ENCODE measurements at places on chromosomes 3 and 15.

DNA sequence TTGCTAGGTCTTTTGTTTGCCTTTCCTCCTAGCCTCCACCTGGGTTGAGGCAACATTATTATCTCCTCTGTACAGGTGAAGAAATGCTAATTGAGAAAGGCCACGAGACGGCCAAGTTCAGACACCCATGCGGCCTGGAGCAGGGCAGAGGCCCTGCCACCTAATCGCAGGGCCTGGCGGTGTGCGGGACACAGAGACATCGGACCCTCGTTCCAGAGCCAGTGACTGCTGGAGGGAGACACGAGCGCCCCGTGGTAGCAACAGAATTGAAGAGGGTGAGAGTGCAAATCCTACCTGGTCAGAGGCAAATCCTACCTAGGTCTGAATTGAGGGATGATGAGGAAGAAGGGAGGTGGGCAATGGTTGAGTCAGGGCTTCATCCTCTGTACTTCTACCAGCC lies 113.8 kb upstream of the MEF2A start:
- DNase-seq, result no peak

DNA sequence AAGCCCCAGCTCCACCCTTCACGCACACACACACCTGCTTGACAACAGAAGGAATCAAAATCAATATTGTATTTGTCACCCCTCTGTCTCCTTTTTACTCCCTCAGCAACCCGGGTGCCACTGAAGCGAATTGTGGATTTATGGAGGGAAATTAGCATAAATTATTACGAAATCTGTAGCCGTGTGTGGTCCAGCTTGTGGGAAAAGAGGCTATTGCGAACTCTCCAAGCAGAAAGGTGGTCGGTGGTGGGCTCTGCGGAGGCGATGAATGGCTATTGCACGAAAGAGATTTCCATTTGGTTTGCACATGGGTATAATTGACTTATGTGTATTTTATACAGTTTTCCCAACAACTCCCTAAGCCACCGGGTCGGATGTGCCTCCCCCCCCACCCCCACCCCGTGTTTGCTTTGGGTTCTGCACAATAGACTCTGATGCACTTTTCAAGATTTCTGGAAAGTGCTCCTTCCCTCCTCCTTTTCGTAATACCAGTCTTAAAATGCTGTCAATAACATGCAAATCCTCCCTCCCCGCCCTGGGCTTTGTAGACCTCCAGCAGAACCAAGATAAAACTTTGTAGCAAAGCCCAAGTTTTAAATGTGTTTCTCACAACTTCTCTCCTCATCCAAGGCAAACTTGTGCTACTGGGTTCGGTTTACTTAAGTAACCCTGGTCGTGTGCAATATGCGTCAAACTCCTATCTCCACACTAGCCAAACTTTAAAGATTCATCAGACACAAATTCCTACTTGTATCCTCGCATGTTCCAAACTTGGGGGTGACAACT lies 3.1 kb upstream of the FOXB1 start:
- no peak for DNase-seq

- DNase-seq, result no peak
Measured at GRCh38 chr3:153210146-153210545, 48.1 kb downstream of the RAP2B start.

DNA sequence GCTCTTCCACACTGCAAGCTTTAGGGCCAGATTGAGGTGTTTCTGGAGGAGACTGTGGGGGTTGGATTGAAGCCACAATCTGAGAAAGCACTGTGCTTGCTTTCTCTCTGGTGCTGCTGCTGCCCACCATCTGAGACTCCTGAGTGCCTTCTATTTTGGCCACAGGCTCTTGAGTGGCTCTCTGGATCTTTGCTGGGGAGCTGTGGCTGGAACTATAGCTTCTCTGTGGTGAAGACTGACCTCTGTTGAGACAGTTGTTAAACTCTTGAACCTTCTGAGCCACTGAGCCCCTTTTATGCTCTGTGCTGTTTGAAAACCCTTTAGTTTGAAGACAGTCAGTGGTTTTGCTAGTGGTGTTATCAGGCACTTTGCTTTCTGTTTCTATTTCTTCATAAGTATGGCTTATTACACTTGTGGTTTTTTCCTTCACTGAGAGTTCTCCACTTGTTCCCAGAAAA lies 108.7 kb upstream of the TSPAN3 start:
- DNase-seq, result peak; percentile 33

DNA sequence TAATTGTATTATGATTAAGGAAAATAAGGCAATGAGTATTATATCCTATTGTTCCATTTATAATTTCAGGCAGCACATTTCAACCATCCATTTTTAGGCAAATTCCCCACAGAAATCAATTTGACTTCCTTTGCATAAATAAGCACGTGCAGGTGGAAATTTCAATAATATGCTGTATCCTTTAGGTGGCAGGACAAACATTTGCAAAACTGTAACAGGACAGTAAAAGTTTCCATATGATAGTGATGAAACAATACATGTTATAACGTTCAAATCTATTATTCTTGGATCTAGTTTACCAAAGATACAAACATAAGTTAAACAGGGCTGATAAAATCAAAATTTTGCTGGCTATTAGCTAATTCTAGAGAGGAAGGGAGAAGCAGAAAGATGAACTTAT lies 8.5 kb downstream of the UACA start:
- DNase-seq, result no peak

DNA sequence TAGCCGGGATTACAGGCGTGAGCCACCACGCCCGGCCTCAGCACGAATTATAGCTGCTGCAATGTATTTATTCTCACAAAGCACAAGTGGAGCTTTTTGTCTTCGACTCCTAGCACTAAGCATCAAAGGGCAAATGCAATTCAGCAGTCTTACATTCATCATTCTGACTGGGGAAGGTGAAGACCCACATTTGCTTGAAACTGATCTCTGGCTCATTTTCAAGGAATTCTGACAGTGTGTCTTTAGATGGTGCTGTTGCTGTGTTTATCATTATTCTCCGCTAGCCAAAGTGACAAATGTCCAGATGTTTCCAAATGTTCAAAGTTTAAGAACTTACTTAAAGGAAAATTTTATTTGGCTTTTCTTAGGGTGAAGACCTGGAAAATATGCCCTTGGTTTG lies 55.9 kb downstream of the SGO1 start:
- no peak for DNase-seq

GRCh38 chr3:183524476-183524875 lies 31.0 kb downstream of the KLHL6 start:
- no peak for DNase-seq

GRCh38 chr15:64483749-64484148 lies 23.4 kb downstream of the ZNF609 start:
- no peak for DNase-seq

DNA sequence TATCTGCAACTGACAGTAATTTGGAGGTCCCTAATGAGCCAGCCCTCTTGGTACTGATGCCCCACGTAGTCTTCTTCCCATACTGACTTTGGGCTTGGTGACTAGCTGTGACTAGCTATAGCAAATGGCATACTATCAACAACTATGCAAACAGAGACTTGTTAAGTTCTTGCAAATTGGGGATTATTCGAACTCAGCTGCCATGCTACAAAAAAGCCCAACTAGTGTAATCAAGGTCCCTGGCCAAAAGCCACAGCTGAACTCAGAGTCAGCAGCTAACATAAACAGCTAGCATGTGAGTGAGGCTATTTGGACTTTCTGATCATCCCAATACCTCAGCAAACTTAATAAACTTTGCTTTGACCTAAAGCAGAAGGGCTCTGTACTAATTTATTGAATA lies 121.2 kb upstream of the PLXND1 start:
- DNase-seq, result no peak

GRCh38 chr15:40960925-40961324 lies 7.7 kb downstream of the CHAC1 start:
- no peak for DNase-seq

- DNase-seq, result peak; percentile 69
Measured at GRCh38 chr15:85030301-85030929, 48.8 kb downstream of the PDE8A start.

GRCh38 chr3:140602781-140603180 lies 75.1 kb upstream of the TRIM42 start:
- DNase-seq, result no peak

DNA sequence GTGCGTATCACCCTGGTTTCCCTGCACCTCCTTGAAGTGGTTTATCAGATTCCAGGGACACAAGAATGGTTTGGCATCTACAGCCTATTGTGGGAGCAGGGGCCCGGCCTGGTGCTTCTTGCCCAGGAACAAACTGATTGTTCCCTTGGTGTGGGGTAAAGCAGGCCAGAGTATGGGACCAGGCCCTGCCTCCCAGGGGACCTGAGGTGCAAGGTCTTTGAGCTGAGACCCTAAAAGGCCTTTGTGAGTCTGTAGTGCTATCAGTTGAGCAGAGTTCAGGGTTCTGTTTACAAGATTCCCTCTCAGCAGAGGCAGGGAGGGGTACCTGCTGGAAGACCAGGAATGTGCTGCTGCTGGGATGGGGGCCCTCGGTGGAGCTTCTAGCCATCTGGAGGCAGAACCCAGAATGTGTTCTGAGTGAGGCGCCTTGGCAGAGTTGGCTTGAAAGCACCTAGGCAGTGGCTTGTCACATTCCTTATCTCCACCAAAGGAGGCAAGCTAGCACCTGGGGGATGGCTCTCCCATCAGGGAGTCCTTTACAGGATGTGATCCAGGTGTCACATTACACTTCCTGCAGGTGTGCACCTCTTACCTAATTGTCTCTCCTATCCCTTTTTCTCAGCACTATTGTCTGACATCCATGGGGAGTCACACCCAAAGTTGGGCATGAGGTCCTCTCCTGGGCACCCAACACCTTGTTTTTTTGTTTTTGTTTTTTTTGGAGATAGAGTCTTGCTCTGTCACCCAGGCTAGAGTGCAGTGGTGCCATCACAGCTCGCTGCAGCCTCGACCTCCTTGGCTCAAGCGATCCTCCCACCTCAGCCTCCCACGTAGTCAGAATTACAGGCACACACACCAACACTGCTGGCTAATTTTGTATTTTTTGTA lies 13.1 kb downstream of the FLNB start:
- no peak for DNase-seq

- no peak for DNase-seq
Measured at GRCh38 chr3:3160826-3161225, 18.7 kb downstream of the CRBN start.

- DNase-seq, result no peak
Measured at GRCh38 chr15:29864501-29864900, 42.2 kb upstream of the TJP1 start.

DNA sequence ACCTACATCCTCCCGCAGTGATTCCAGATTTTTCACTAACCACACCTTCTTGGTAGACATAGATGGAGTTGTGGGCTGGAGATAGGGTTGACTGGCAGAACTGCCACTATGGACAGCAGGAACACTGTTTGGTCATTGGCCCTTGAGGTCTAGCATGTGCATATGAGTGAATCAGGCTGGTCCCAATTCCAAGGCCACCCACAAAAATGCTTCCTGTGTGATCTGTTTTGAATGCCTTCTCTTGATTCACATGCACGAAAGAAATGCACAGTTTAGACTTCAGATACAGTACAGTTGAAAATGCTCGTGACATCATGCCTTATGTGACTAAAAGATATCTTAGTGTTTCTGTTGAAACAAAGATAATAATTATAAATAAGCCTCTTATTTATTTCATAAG lies 285.8 kb upstream of the SEMA6D start:
- DNase-seq, result no peak

All from large intestine (tissue), 12 donors.